ENCODE measurements at places on chromosomes 13 and 19.
A peak's percentile ranks its signal among the peaks of the same experiment; 100 is the strongest.

GRCh38 chr13:94112227-94112626 lies 367.3 kb downstream of the DCT start:
- no peak overlapping the region for H3K27ac ChIP-seq
- no peak for DNase-seq
- no peaks in the 10 kb centered on the region for H3K4me1 ChIP-seq
- no peak overlapping the region for H3K4me3 ChIP-seq

- no peak overlapping the region for H3K4me3 ChIP-seq
- peaks cover 80% of the 10 kb centered on the region for H3K27me3 ChIP-seq
- H3K27ac ChIP-seq = no peak overlapping the region
These were observed 927 bp downstream of the COL4A2 start for GRCh38 chr13:110307767-110308655.

- no peak overlapping the region for H3K27ac ChIP-seq
- no peaks in the 10 kb centered on the region for H3K4me1 ChIP-seq
These were observed 106.1 kb downstream of the DHRS12 start for GRCh38 chr13:51697855-51698254.

- peaks cover 55% of the 10 kb centered on the region for H3K4me1 ChIP-seq
- peaks cover 36% of the 10 kb centered on the region for H3K36me3 ChIP-seq
- DNase-seq = no peak
- peak overlapping the region; percentile 86 for H3K4me3 ChIP-seq
- peaks cover 10% of the 10 kb centered on the region for H3K27me3 ChIP-seq
- peak overlapping the region; percentile 99 for H3K27ac ChIP-seq
These were observed 11.1 kb downstream of the PDE4A start for GRCh38 chr19:10431254-10431942.

GRCh38 chr19:18636969-18637629 lies at the start of gene KLHL26:
Gene KLHL26, plus strand, starts transcription at chr19:18637028. Its CDS starts 27 bp downstream, at chr19:18637055.
- peaks cover 9% of the 10 kb centered on the region for H3K27me3 ChIP-seq
- H3K4me1 ChIP-seq = peaks cover 31% of the 10 kb centered on the region
- peak within 1 kb of the TSS; percentile 83 for H3K4me3 ChIP-seq
- no peak for DNase-seq
- peaks cover 12% of the 10 kb centered on the region for H3K36me3 ChIP-seq

DNA sequence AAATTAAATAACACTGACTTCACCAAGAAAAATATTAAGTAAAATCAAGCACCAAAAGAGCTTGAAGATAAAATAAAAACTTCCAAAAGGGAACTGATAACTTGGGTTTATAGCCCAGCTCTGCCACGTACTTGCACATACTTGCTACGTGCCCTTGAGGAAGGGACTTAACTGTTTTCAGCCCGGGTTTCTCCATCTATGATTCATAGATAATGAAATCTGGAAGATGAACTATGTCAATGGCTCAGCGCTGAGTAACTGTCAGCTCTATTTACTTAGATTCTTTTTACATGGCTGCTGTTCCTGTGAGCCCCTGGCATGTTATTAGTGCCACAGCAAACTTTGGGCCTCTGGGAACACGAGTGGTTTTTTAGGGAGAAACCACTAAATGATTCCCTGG lies 9.6 kb upstream of the ZC3H13 start:
- DNase-seq = no peak
- H3K4me1 ChIP-seq = no peaks in the 10 kb centered on the region
- no peaks in the 10 kb centered on the region for H3K36me3 ChIP-seq
- no peak overlapping the region for H3K27ac ChIP-seq
- no peaks in the 10 kb centered on the region for H3K27me3 ChIP-seq

GRCh38 chr13:49220856-49221589 lies 885 bp downstream of the MLNR start:
- no peak overlapping the region for H3K27ac ChIP-seq
- peaks cover 5% of the 10 kb centered on the region for H3K4me1 ChIP-seq
- peaks cover 73% of the 10 kb centered on the region for H3K27me3 ChIP-seq
- peaks cover 4% of the 10 kb centered on the region for H3K36me3 ChIP-seq
- no peak for DNase-seq

GRCh38 chr19:29450306-29450705 lies 75.5 kb upstream of the VSTM2B start:
- peaks cover 82% of the 10 kb centered on the region for H3K27me3 ChIP-seq
- H3K4me3 ChIP-seq = no peak overlapping the region
- no peaks in the 10 kb centered on the region for H3K4me1 ChIP-seq
- no peak for DNase-seq
- no peaks in the 10 kb centered on the region for H3K36me3 ChIP-seq

DNA sequence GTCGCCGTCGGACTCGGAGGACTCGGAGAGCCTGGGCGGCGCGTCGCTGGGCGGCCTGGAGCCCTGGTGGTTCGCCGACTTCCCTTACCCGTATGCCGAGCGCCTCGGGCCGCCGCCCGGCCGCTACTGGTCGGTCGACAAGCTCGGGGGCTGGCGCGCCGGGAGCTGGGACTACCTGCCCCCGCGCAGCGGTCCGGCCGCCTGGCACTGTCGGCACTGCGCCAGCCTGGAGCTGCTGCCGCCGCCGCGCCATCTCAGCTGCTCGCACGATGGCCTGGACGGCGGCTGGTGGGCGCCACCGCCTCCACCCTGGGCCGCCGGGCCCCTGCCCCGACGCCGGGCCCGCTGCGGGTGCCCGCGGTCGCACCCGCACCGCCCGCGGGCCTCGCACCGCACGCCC lies 2.5 kb upstream of the GRWD1 start:
- peaks cover 24% of the 10 kb centered on the region for H3K36me3 ChIP-seq
- H3K4me3 ChIP-seq = no peak overlapping the region
- H3K4me1 ChIP-seq = peaks cover 31% of the 10 kb centered on the region
- H3K27ac ChIP-seq = no peak overlapping the region

- DNase-seq = no peak
- no peak overlapping the region for H3K4me3 ChIP-seq
- H3K36me3 ChIP-seq = peaks cover 3% of the 10 kb centered on the region
- no peaks in the 10 kb centered on the region for H3K4me1 ChIP-seq
- H3K27ac ChIP-seq = no peak overlapping the region
These were observed 226.6 kb downstream of the PCCA start for GRCh38 chr13:100315522-100315921.

DNA sequence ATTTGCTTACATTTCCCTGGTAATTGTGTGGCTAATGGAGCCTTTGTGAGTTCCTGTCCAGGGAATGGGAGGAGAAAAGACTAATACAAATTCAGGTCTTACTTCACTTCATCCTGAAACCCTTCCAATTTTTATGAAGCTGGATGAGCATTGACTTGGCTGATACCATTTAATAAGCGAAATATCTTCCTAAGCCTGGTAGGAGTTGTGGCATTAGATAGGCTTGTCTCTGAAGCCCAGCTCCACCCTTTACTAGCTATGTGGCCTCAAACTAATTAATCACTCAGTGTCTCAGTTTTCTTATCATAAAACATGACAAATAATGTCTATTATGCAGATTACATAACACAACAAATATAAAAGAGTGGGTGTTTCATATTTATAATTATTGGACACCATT lies 106.3 kb downstream of the FGF9 start:
- H3K4me1 ChIP-seq = no peaks in the 10 kb centered on the region
- peaks cover 29% of the 10 kb centered on the region for H3K27me3 ChIP-seq
- no peak for DNase-seq
- no peaks in the 10 kb centered on the region for H3K36me3 ChIP-seq

- no peak overlapping the region for H3K4me3 ChIP-seq
- no peak overlapping the region for H3K27ac ChIP-seq
- peaks cover 77% of the 10 kb centered on the region for H3K27me3 ChIP-seq
- H3K36me3 ChIP-seq = no peaks in the 10 kb centered on the region
- no peak for DNase-seq
These were observed 69.1 kb upstream of the SLC7A1 start for GRCh38 chr13:29664591-29664990.

DNA sequence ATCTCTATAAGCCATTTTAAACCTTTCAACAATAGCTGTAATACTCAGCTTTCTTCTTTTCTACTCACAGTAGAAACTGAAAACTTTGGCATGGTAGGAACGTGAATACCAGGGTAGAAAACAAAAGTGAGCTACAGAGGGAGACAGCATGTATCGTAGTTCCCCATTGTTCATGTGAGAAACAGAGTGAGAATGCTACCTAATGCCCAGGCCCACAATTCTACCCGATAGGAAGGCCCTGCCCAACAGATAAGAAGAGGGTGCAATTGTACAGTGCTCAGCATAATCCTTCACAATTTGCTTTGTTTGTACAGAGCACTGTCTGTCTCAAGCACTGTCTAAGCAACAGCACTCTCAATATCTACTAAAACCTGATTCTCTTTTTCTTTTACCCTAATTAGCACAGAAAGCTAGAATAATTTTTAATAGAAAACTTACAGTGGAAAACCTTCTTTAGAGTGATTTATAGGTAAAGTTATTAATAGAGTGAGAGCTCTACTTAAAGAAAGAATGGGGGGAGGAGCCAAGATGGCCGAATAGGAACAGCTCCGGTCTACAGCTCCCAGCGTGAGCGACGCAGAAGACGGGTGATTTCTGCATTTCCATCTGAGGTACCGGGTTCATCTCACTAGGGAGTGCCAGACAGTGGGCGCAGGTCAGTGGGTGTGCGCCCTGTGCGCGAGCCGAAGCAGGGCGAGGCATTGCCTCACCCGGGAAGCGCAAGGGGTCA lies 322.3 kb downstream of the EFNB2 start:
- no peaks in the 10 kb centered on the region for H3K36me3 ChIP-seq
- no peak overlapping the region for H3K27ac ChIP-seq
- no peaks in the 10 kb centered on the region for H3K27me3 ChIP-seq
- no peak overlapping the region for H3K4me3 ChIP-seq
- no peak for DNase-seq

GRCh38 chr13:101965096-101965495 lies 436.8 kb downstream of the FGF14 start:
- H3K36me3 ChIP-seq = no peaks in the 10 kb centered on the region
- no peaks in the 10 kb centered on the region for H3K27me3 ChIP-seq
- no peak overlapping the region for H3K4me3 ChIP-seq
- no peaks in the 10 kb centered on the region for H3K4me1 ChIP-seq

GRCh38 chr13:114024603-114025404 lies 50.9 kb upstream of the C13orf46 start:
- H3K4me1 ChIP-seq = peaks cover 4% of the 10 kb centered on the region
- peaks cover 51% of the 10 kb centered on the region for H3K36me3 ChIP-seq
- DNase-seq = no peak
- peak overlapping the region; percentile 49 for H3K27ac ChIP-seq

DNA sequence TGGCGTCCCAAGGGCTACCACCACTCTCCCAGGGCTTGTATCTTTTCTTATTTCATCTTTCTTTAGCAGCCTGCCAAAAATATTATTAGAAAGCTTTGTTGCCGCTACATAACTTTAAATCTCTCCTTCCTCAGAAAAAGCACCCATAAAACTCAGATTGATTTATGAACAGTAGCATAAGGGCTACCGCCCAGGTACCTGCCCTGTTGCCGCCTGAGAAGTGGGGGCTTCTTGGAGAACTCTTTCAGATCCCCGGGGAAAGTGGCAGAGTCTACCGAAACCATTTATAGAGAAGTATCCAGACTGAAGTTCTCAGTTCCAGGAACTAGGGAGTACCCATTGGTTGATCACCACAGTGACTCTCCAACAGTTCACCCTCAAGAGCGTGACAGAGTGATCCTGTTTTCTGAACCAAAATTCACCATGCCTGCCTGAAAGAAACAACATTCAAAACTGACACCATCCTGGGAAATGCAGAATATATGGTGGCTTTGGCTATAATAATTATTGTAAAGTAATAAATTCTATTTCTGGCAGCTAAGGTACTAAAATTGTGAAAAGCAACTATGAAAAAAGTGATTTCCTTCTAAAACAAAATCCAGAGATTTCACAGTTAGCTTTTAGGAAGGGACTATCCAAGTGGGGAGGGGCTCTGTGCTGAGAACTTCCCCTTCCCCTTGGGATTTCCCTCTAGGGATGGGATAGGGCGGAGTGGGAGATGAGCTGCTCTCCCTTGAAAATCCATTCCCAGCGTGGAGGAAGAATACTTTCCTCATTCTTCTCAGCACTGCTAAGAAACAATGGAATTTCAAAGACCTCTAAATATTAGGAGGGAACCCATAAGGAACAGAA lies 877 bp upstream of the N4BP2L1 start:
- no peak for DNase-seq
- H3K27me3 ChIP-seq = no peaks in the 10 kb centered on the region
- H3K4me3 ChIP-seq = peak overlapping the region; percentile 99
- H3K36me3 ChIP-seq = peaks cover 28% of the 10 kb centered on the region
- H3K27ac ChIP-seq = peak overlapping the region; percentile 98

DNA sequence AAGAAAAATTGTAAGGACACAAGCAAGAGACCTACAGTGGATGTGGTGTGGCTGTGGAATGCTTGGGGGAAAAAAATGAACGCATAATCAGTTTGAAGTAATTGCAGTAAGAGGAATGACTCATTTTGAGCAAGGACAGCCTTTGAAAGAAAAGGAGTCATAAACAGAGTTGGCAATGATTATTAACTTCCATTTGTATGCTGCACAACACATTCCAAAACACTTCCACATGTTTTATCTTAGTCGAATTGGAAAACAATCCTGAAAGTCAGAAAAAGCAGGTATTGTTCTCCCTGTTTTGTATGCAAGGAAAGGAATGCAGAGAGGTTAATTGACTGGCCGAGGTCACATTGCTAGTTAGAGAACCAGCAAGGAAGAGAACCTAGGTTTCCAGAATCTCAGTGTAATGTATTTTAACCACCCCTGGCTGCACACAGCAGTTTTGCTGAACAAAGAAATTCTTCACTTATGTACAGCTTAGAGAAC lies 630.0 kb upstream of the MIR17HG start:
- H3K27ac ChIP-seq = no peak overlapping the region
- no peak for DNase-seq
- no peaks in the 10 kb centered on the region for H3K36me3 ChIP-seq
- H3K4me1 ChIP-seq = no peaks in the 10 kb centered on the region

- peaks cover 1% of the 10 kb centered on the region for H3K36me3 ChIP-seq
- DNase-seq = no peak
- no peak overlapping the region for H3K27ac ChIP-seq
- H3K27me3 ChIP-seq = no peaks in the 10 kb centered on the region
- no peak overlapping the region for H3K4me3 ChIP-seq
These were observed 242.0 kb downstream of the NDFIP2 start for GRCh38 chr13:79722885-79723445.

- H3K36me3 ChIP-seq = no peaks in the 10 kb centered on the region
- no peak for DNase-seq
- peak overlapping the region; percentile 62 for H3K4me3 ChIP-seq
- peaks cover 10% of the 10 kb centered on the region for H3K27me3 ChIP-seq
- H3K27ac ChIP-seq = peak overlapping the region; percentile 63
These were observed 39.6 kb downstream of the ANKRD10 start for GRCh38 chr13:110875241-110875640.

DNA sequence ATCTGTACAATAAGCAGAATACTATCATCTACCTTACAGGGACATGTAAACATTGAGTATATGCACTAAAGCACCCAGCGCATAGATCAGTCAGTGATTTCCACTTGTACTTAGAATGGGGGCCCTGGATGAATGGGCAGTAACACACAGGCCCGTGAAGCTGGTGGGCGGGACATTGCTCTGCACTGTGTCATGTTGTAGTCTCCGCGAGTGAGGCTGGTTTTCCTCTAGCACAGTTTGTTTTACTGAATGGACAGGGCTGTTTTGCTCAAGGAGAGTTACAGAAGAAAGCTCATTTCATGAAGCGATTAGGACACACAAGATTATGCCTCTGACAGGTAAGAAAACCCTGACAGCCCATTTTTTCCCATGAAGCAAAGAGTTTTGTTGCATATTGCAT lies 86.4 kb upstream of the SOX21 start:
- no peaks in the 10 kb centered on the region for H3K36me3 ChIP-seq
- no peak for DNase-seq
- H3K4me1 ChIP-seq = no peaks in the 10 kb centered on the region
- no peak overlapping the region for H3K4me3 ChIP-seq
- no peak overlapping the region for H3K27ac ChIP-seq

- H3K4me3 ChIP-seq = no peak overlapping the region
- peaks cover 12% of the 10 kb centered on the region for H3K27me3 ChIP-seq
These were observed 30.2 kb upstream of the C19orf12 start for GRCh38 chr19:29745253-29745652.
